ENCODE measurements at places on chromosomes 13 and 19. TPM values are rescaled to one million over a fixed set of nuclear protein-coding genes. Genes with fewer than 3 reads are reported as not detected.

DNA sequence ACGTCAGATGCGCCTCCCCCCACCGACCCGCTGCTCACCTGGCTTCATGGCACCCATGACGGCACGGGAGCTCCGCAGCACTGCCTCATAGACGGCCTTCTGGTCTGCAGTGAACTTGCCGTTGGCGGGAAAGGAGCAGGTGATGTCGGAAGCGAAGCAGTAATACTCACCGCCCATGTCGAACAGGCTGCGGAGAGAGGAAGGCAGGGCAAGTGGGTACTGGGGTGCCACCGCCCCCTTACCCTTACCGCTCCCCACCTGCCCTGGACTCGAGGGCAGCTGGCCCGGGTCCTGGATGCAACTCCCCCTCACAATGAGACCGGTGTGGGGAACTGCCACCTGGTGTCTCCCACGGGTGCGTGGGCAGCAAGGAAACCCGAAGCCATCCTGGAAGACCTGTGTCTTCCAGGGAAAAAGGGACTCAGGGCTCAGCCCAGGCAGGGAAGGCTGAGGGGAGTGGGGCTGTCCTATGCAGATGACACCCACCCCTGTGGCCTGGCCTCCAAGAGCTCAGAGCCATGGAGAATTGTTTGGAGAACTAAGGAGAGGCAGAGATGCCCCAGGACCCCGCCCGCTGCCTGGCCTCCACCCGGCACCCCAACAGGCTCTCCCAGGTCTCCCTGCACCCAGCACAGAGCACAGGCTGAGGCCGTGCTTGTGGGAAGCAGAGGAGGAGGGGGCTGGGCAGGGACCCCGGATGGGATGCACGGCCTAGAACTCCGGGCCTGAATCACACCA is 28.3 kb downstream of the CEBPG start:
- no peak for DNase-seq

GRCh38 chr13:26133286-26133685 is 81.5 kb upstream of the SHISA2 start:
- no peak for DNase-seq

- DNase-seq, result no peak
Measured at GRCh38 chr13:46104868-46105267, at the start of gene CPB2. TSS of gene CPB2 (minus strand) at chr13:46105033. CDS start at chr13:46105009, 24 bp downstream.

Gene SIRT2
- 59.0 TPM for total RNA-seq

Gene ANGPTL8
- not detected for total RNA-seq

DNA sequence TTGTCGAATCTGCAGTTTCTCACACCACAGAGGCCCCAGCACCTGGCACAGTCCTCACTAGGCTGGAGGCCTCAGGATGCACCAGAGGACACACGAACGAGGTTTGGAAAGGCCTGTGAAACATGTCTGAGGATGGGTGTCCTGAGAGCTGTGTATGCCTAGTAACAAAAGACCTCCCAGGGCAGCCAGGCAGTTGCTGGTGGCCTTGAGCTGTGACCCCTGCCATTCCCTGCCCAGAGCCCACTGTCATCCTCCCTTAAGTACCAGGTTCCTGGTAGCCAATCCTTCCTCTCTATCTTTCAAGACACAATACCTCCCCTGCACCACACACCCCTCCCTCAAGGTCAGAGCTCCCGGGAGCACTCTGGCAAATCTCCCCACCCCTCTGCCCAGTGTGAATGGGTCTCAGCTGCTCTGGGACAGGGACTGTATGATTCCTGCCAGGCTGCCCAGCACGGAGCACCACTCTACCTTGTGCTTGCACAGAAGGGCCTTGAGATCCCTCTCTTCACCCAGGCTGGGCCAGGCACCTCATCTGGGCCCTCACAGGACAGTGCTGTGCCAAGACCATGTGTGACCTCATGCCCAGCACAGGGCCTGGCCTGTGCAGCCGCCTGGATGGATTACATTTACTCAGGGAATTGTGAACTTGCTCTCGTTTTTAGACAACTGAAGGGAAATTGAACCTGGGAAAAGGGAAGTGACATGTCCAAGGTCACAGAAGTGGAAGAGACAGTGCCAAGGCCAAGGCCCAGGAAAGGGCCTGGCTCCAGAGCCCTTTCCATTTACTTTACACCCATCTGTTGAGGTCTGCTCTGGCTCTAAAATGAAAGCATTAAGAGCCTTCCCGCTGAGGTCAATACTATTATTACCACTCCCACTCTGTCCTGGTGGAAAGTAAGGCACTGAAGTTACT is 2.2 kb downstream of the ZNF787 start:
- no peak for DNase-seq

DNA sequence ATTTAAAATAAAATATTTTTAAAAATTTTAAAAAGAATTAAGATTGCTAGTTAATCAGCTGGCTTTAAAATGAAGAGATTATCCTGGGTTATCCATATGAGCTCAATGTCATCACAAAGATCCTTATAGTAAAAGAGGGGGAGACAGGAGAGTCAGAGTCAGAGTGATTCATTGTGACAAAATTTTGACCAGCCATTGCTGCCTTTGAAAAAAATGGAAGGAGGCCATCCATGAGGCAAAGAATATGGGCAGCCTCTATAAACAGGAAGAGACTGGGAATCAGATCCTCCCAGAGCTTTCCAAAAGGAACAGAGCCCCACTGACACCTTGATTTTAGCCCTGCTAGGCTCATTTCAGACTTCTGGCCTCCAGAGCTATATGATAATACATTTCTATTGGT is 9.3 kb upstream of the RUBCNL start:
- no peak for DNase-seq

GRCh38 chr19:1416014-1416841 is 8.8 kb downstream of the DAZAP1 start:
- DNase-seq, result no peak

DNA sequence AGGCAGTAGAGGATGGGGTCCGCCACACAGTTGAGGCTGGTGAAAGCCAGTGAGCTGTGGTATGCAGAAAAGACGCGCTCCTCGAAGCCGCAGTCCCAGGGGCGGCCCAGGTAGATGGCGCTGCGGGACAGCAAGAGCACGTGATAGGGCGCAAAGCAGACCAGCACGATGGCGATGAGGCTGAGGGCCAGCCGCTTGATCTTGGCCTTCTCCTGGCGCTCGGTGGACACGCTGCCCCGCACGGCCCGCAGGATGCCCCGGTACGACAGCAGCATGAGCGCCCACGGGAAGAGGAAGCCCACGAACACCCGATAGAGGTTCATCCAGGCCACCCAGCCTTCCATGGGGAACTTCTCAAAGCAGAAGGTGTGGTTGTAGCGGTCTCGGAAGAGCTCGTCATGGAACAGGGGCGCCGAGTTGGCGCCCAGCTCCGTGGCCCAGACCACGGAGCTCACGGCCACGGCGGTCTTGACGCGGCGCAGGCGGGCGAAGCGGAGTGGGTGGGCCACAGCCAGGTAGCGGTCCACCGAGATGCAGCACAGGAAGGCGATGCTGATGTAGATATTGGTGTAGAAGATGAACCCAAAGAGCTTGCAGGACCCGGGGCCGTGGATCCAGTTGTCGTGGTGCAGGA is 6.5 kb upstream of the OPA3 start:
- no peak for DNase-seq

Gene FFAR2
- total RNA-seq, result not detected

DNA sequence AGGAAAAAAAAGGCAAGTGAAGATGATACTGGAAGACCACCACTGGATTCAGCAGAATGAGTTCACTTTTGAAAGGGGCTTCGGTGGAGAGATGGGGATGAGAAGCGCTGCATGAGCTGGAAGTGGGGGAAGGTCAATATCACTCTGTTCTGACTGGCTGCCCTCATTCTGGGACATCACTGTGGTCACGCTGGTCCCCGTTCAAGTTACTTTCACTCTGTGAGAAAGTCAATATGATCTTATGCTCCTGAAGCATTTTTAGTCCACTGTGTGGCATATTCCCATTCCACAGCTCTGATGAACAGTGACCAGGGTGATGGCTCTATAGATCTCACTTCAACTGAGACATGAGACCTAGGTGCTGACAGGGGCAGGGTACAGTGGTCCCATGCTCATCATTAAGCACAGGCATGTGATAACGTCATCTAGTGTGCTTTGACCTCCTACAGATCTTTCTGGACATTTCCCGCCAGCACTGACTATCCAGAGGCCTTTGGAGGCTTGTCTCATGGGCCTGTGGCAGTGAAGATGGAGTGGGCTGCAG is 40.2 kb upstream of the GPR183 start:
- DNase-seq, result no peak

- DNase-seq, result peak; percentile 56
Measured at GRCh38 chr19:6062274-6062673, 48.0 kb downstream of the RFX2 start.

DNA sequence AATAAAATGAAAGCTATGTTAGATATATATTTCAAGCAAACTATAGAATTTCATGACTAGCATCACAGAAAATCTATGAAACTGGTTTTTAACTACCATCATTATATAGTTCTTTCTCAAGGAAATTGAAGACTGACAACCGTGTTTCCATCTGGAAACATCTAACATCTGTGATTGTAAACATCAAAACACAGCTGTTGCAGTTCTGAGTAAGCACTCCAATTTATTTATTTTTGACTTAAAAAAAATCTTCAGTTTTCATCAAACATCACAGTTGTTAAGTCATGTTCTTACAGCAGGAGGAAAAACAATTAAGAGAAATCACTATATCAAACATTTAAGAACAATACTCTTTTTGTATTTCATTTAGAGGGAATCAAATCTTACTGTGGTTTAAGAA is 1653.0 kb upstream of the MIR17HG start:
- DNase-seq, result no peak

Gene CDX2
- total RNA-seq, result not detected

Gene ZNF841
- 8.6 TPM for total RNA-seq

Gene HNRNPA1L2
- total RNA-seq, result 1.4 TPM

DNA sequence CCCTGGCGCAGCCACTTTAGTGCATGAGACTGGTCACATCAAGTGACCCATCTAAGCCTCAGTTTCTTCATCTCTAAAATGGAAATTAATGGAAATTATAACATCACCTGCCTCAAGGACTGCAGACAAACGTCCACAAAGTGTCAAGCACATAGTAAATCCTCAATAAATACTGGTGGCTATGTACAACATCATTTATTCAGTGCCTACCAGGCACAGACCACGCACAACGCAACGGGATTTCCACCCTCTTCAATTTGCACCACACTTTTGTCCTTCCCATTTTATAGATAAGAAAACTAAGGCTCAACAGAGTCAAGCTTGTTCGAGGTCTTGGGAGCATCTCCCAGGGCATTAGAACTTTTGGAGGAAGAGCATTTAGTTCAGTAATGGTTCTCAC is 1.4 kb downstream of the ELAVL1 start:
- DNase-seq, result no peak

DNA sequence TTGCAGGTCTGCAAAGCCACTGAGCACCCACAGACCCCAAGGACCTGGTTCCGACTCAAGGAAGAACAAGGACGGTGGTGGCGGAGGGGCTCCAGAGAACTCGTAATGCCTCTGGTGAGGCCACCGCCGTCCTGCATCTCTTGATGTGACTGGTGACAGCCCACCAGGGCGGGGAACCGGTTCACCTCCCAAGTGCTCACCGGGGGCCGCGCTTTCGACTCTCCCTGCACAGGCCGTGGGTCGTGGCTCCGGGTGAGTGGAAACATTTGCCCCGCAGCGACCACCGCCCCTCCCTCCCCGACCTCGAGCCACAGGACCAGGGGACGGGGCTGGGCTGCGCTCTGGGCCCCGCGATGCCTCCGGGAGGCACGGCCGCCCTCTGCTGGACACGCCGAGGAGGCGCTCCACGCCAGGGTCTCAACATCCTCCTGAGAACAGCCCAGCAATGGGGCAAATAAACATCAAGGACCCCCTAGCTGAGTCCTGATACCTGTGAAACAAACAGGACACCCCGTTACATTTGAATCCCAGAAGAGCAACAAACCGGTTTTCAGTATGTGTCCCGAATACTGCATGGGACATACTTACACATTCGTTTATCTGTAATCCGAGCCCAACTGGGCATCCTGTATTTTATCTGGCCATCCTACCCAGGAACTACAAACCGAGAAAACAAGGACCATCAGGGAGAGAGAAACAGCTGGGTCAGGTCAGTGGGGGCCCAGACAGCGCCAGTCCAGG is 3.9 kb upstream of the PLPP2 start:
- no peak for DNase-seq

GRCh38 chr13:24036115-24036514 is 124.4 kb upstream of the SPATA13 start:
- no peak for DNase-seq

- no peak for DNase-seq
Measured at GRCh38 chr13:42011601-42012350, 36.7 kb upstream of the DGKH start.

GRCh38 chr19:35161434-35161743 is 6.9 kb downstream of the FXYD5 start:
- no peak for DNase-seq
